ENCODE measurements at places on chromosomes 5 and 9. TPM values are rescaled to one million over a fixed set of nuclear protein-coding genes. Genes with fewer than 3 reads are reported as not detected.

GRCh38 chr9:124882231-124882630 is 20.3 kb downstream of the ARPC5L start:
- DNase-seq = no peak
- H3K27me3 ChIP-seq = no peaks in the 10 kb centered on the region
- no peak overlapping the region for H3K4me3 ChIP-seq
- H3K4me1 ChIP-seq = no peaks in the 10 kb centered on the region

- H3K27ac ChIP-seq = peak overlapping the region; percentile 68
- H3K36me3 ChIP-seq = no peaks in the 10 kb centered on the region
- H3K4me3 ChIP-seq = peak overlapping the region; percentile 57
- no peaks in the 10 kb centered on the region for H3K27me3 ChIP-seq
Observed at GRCh38 chr9:130689937-130690700, 3.5 kb upstream of the EXOSC2 start.

PCDHGA4 gene
- 21.0 TPM for total RNA-seq

- H3K36me3 ChIP-seq = no peaks in the 10 kb centered on the region
- H3K27ac ChIP-seq = no peak overlapping the region
- H3K27me3 ChIP-seq = no peaks in the 10 kb centered on the region
- H3K4me1 ChIP-seq = peaks cover 45% of the 10 kb centered on the region
- no peak for DNase-seq
Observed at GRCh38 chr5:80211327-80211726, 44.5 kb downstream of the SERINC5 start.

DNA sequence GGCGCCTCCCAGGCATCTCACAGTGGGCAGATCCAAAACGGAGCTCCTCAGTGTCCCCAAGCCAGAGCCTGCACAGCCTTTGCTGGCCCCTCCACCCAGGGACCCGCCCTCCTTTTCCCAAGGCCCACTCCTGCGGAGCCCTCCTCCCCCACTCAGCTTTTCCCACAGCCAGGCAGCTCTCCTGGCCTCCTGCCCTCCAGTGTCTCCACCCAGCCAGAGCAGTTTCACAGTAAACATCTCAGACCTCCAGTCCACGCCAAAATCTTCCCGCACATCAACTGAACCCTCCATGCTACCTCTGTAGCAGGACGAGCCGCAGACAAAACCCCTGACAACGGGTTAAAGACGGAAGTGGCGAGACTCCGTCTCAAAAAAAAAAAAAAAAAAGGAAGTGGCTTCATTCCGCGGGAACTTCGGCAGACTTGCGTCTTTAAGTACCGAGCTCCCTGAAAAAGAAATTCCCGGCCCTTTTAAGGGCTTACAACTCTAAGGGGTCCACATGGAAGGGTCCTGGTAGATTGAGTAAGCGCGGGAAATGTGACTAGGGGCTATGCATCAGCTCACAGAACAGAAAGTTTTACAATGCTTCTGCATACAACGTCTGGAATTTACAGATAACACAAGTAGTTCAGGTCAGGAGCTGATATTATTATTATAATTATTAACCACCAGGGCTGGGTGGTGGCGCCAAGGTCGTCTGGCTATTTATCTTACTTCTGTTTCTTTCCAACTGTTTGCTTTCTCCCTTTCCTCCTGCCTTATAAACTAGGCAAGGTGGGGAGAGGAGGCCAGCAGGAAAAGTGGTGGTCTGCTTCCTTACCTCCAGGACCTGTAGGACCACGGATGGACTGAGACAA is 11.4 kb upstream of the GRIN1 start:
- H3K27me3 ChIP-seq = no peaks in the 10 kb centered on the region
- peak; percentile 49 for DNase-seq
- no peak overlapping the region for H3K4me3 ChIP-seq
- H3K36me3 ChIP-seq = no peaks in the 10 kb centered on the region
- peak overlapping the region; percentile 45 for H3K27ac ChIP-seq

DNA sequence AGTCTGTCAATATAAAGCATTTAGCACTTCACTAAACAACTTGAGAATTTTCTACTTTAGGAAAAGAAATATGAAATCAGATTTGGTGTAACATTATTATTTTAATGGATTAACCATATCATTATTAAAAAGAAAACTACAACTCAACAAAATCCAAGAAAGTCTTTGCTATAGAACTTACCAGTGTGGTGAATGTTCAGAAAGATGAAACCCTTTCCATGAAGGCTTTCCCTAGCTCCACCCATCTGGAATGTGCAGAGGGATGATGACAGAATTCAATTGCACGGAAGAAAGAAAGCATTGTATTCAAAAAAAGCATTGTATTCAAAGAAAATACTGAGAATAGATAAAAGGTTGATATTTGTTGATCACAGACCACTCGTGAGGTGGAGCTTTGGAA is 328.6 kb upstream of the NUDT12 start:
- H3K27me3 ChIP-seq = no peaks in the 10 kb centered on the region
- no peak for DNase-seq
- no peak overlapping the region for H3K4me3 ChIP-seq
- H3K27ac ChIP-seq = no peak overlapping the region
- H3K36me3 ChIP-seq = no peaks in the 10 kb centered on the region

ADAMTS12 gene
- total RNA-seq = 7.5 TPM

DNA sequence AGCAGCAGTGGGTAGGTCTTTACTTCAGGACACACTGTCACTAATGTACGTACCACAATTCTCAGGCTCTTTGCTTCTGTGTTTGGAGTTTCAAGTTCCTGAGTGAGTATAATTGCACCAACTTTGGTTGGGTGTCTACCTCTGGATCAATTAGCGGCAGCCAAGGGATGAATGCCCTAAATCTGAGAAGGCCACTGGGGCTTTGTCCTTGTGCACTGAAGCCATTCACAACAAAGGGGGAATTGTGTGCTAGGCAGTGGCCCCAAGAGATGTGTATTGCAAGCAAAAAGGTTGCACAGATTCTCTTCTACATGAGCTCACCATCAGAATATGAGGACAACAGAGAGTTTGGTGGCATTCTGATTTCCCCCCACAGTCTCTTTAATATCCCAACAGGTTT is 3.9 kb upstream of the PHF24 start:
- DNase-seq = no peak
- no peaks in the 10 kb centered on the region for H3K36me3 ChIP-seq
- H3K27ac ChIP-seq = no peak overlapping the region
- H3K27me3 ChIP-seq = no peaks in the 10 kb centered on the region
- peaks cover 20% of the 10 kb centered on the region for H3K4me1 ChIP-seq
- H3K4me3 ChIP-seq = no peak overlapping the region

RNF183 gene
- total RNA-seq = 1.7 TPM

DNA sequence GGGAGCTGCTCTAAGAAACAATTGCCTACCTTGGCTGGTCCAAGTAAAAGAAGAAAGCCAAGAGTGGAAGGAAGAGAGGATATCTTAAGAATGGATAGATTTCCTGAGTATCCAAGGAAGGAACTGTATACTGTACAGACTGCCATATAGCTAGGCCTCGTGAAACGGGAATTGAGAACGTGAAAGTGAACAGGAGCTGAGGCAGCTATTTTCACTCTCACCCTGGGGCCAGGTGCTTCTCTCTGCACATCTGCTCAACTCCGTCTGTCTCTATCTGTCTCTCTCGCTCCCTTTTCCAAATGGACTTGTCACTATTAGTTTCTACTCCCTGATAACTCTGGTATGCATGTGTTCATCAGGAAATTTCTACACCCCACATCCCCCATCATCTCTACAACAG is 35.9 kb upstream of the TESK1 start:
- H3K4me3 ChIP-seq = no peak overlapping the region
- H3K27me3 ChIP-seq = no peaks in the 10 kb centered on the region
- no peaks in the 10 kb centered on the region for H3K36me3 ChIP-seq
- no peak overlapping the region for H3K27ac ChIP-seq
- DNase-seq = no peak

ZBTB5 gene
- 33.8 TPM for total RNA-seq

- no peaks in the 10 kb centered on the region for H3K36me3 ChIP-seq
- H3K27ac ChIP-seq = peak overlapping the region; percentile 69
- DNase-seq = peak; percentile 78
- no peaks in the 10 kb centered on the region for H3K27me3 ChIP-seq
- H3K4me1 ChIP-seq = peaks cover 24% of the 10 kb centered on the region
Observed at GRCh38 chr5:138054847-138055558, 22.1 kb upstream of the FAM13B start.

PCDHB2 gene
- 10.2 TPM for total RNA-seq

- no peak for DNase-seq
- H3K4me3 ChIP-seq = no peak overlapping the region
- no peak overlapping the region for H3K27ac ChIP-seq
- H3K36me3 ChIP-seq = no peaks in the 10 kb centered on the region
- no peaks in the 10 kb centered on the region for H3K4me1 ChIP-seq
- H3K27me3 ChIP-seq = no peaks in the 10 kb centered on the region
Observed at GRCh38 chr9:5920860-5921328, 30.2 kb downstream of the MLANA start.

- H3K36me3 ChIP-seq = no peaks in the 10 kb centered on the region
- no peak overlapping the region for H3K27ac ChIP-seq
- peaks cover 12% of the 10 kb centered on the region for H3K4me1 ChIP-seq
- no peaks in the 10 kb centered on the region for H3K27me3 ChIP-seq
- H3K4me3 ChIP-seq = no peak overlapping the region
Observed at GRCh38 chr9:77853716-77854115, 177.9 kb downstream of the GNAQ start.

DNA sequence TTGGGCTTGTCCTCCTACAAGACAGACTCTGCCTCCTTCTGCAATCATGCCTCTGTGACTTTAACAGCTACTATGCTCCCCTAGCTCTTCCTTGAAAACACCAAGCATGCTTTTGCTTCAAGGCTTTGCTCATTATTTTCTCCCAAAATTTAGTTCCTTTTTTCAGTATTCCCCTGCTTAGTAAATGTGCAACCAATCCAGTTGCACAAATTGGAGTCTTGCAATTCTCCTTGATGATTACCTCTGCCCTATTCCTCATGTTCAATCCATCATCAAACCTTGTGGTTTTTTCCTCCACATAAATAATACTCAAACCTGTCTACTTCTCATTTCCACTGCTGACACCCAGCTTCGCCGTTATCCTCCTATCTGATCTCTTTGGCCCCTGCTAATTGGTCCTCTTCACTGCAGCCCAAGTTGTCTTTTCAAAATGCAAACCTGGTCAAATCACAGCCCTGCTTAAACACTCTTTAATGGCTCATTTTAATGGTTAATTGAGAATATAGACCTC is 296.3 kb downstream of the CWC27 start:
- H3K27me3 ChIP-seq = no peaks in the 10 kb centered on the region
- no peak overlapping the region for H3K4me3 ChIP-seq
- H3K4me1 ChIP-seq = peaks cover 14% of the 10 kb centered on the region

DNA sequence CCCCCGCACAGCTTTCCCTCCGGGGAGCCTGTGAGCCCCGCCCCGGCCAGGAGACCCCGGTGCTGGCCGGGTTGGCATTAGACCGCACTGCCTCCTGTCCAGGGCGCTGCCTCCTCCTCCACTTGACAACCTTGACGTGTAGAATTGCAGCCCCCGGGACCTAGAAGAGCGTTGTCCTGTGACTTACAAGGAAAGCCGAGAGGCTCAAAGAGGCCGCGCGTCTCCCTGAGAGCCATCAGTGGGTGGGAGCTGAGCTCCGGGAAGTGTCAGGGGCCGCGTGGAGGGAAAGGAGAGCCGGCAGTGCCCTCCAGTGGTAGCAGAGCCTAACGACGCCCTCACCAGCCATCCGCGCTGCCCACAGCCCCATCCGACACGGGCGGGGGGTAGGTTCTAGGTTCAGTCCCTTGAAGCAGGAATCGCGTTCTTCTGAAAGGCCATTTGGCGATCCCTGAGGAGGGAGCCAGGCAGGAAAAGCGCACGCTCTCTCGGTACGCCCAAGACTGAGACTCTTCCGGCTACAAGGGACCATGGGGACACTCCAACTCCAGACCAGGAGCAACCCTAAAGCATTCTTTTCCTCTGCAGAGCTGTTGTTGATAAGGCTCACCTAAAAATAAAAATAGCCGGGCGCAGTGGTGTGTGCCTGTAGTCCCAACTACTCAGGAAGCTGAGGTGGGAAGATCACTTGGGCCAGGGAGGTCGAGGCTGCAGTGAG is 40.6 kb upstream of the SAP30L start:
- H3K27ac ChIP-seq = no peak overlapping the region
- no peaks in the 10 kb centered on the region for H3K27me3 ChIP-seq
- peak; percentile 89 for DNase-seq
- no peaks in the 10 kb centered on the region for H3K36me3 ChIP-seq
- peaks cover 10% of the 10 kb centered on the region for H3K4me1 ChIP-seq
- H3K4me3 ChIP-seq = no peak overlapping the region

Data from testis (tissue), 5 donors.